ENCODE measurements at places on chromosomes 13 and 19.

GRCh38 chr19:8174706-8175105 lies 25.3 kb upstream of the FBN3 start:
- no peak overlapping the region for H3K27ac ChIP-seq
- no peak overlapping the region for H3K4me3 ChIP-seq
- no peaks in the 10 kb centered on the region for H3K4me1 ChIP-seq
- H3K36me3 ChIP-seq, result no peaks in the 10 kb centered on the region

DNA sequence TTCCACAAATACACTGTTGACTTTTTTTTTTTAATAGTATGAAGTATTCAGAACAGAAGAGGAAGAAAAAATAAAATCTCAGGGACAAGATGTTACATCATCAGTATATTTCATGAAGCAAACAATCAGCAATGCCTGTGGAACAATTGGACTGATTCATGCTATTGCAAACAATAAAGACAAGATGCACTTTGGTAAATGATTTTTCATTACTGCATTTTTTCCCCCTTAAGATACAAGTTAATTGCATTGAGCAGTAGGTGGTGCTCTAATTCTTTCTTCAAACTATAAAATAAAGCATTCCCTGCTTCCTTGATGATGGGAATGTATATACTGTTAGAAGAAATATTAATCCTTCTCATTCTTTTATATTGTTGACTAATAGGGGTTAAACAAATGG lies 17.1 kb downstream of the UCHL3 start:
- no peak for DNase-seq
- peaks cover 44% of the 10 kb centered on the region for H3K36me3 ChIP-seq
- H3K27me3 ChIP-seq, result no peaks in the 10 kb centered on the region
- no peak overlapping the region for H3K4me3 ChIP-seq
- no peaks in the 10 kb centered on the region for H3K4me1 ChIP-seq
- no peak overlapping the region for H3K27ac ChIP-seq

DNA sequence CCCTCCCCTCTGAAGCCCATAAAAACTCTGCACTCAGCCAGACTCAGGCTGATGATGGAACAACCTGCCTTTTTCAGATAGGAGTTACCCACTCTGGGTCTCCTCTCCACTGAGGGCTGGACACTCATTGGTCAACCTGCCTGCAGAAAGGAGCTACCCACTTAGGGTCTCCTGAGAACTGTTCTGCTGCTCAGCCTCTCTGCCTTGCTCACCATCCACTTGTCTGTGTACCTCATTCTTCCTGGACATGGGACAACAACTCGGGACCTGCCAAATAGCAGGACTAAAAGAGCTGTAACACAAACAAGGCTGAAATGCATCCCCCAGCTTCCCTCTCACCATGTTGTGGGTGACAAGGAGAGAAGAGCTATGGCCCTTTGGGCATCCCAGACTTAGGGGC lies 18.4 kb upstream of the RCBTB2 start:
- H3K4me1 ChIP-seq, result no peaks in the 10 kb centered on the region
- no peak overlapping the region for H3K4me3 ChIP-seq
- H3K27me3 ChIP-seq, result peaks cover 2% of the 10 kb centered on the region
- DNase-seq, result no peak

DNA sequence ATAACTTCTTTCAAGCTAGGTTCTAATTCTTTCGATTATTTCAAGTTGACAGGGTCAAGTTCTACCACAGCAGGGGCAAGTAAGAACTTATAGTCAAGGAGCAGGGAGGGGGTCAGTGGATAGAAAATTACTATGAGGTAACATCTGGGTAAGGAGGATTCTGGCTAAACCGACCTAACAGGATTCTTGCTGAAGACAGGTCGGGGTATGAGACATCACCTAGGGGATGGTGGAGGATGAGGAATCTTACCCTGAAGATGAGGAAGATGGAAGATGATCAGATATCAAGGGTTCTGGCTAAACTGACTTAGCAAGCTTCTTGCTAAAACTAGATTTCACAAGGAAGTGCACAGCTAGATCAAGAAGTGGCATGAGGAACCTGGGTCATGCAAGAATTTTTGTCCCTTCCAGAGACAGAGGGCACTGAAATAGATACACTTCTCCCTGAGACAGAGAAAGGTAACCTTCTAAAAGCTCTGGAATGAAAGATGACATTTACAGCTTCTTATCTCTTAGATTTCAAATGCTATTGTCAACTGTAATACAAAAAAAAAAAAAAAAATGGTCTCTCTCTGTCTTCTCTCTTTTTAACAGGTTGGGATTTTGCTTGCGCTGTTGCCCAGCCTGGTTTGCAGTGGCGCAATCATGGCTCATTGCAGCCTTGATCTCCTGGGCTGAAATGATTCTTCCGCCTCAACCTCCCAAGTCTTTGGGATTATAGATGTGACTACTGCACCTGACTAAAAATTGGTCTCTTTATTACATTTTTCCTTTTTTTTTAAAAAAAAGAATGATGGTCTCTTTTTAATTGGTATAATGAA lies 9.6 kb upstream of the METTL21C start:
- H3K27ac ChIP-seq, result no peak overlapping the region
- H3K27me3 ChIP-seq, result peaks cover 2% of the 10 kb centered on the region
- DNase-seq, result no peak
- H3K4me3 ChIP-seq, result no peak overlapping the region

- DNase-seq, result peak; percentile 21
- H3K4me3 ChIP-seq, result no peak overlapping the region
- H3K27ac ChIP-seq, result peak overlapping the region; percentile 57
- H3K27me3 ChIP-seq, result no peaks in the 10 kb centered on the region
- H3K36me3 ChIP-seq, result no peaks in the 10 kb centered on the region
Observed at GRCh38 chr13:74090397-74090796, 43.8 kb downstream of the KLF12 start.

- no peaks in the 10 kb centered on the region for H3K36me3 ChIP-seq
- no peaks in the 10 kb centered on the region for H3K27me3 ChIP-seq
Observed at GRCh38 chr13:40640202-40640601, 26.2 kb downstream of the FOXO1 start.

GRCh38 chr13:87356314-87356713 lies 314.9 kb upstream of the SLITRK5 start:
- no peak overlapping the region for H3K4me3 ChIP-seq
- no peaks in the 10 kb centered on the region for H3K27me3 ChIP-seq
- DNase-seq, result no peak
- no peaks in the 10 kb centered on the region for H3K4me1 ChIP-seq
- H3K36me3 ChIP-seq, result no peaks in the 10 kb centered on the region

- H3K27ac ChIP-seq, result no peak overlapping the region
- H3K36me3 ChIP-seq, result no peaks in the 10 kb centered on the region
- DNase-seq, result no peak
- H3K4me3 ChIP-seq, result no peak overlapping the region
- no peaks in the 10 kb centered on the region for H3K4me1 ChIP-seq
- H3K27me3 ChIP-seq, result no peaks in the 10 kb centered on the region
Observed at GRCh38 chr13:91540158-91540736, 141.8 kb downstream of the GPC5 start.

All from natural killer cell (primary cell).